ENCODE measurements at places on chromosomes 4 and X. TPM values are rescaled to one million over a fixed set of nuclear protein-coding genes. Genes with fewer than 3 reads are reported as not detected.
A peak's percentile ranks its signal among the peaks of the same experiment; 100 is the strongest.

Gene IDH3G
- total RNA-seq, result 50.2 TPM

Gene GASK1B
- total RNA-seq, result 8.8 TPM

Gene G6PD
- 93.9 TPM for total RNA-seq

Gene CT83
- not detected for total RNA-seq

Gene RNF128
- not detected for total RNA-seq

Gene UGT2B10
- not detected for total RNA-seq

Gene ARSJ
- 0.89 TPM for total RNA-seq

DNA sequence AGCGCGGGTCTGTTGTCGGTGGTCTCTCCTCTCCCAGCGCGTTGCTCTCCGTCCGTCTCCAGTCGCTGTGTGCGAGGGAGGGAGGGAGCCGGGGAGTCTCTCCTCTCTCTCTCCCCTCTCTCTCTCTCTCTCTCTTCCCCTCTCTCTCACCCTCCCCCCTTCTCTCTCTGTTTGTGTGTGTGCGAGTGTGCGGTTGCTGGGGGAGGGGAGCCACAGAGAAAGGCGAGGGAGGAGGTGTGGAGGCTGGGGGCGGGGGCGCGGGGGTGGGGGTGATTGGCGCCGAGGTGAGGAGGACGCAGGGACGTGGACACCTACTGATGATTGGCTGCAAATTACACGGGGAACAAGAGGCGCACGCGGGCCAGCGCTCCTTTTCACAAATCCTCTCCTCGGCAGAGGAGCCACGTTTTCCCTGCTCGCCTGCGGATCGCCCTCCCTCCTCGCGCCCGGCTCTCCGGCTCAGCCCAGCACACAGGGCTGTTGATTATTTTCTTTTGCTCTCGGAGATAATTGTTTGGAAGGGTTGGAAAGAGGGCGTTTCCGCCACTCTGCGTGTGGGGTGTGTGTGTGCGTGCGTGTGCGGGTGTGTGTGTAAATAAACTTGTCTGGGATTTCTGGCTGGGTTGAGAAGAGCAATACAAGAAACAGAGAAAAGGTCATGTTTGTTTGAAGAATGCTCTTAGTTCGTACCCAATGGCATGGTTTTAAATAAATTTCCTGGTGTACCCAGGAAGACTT is at the start of gene CXXC4:
Gene CXXC4, minus strand, starts transcription at position 73 of the 738 bp plus-strand sequence. CDS start 3,092 bp downstream, outside the sequence.
- DNase-seq, result peak; percentile 74

DNA sequence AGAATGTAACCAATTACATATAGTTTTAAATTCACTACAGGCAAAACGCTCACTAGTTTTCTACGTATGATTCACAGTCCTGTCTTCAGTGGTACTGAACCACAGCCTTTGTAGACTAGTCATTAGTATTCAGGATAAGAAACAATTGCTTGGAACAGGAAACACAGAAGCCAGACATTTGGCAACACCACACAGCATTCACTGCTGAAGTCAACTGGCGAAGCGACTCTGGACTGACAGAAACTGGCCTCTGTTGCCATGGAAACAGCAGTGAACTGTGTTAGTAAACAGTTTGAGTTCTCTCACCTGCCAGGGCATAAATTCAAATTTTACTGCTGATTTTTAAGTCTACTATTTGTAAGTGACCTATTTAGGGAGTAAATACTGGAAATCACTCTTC is 57.6 kb downstream of the MAPK10 start:
- peak; percentile 8 for DNase-seq

DNA sequence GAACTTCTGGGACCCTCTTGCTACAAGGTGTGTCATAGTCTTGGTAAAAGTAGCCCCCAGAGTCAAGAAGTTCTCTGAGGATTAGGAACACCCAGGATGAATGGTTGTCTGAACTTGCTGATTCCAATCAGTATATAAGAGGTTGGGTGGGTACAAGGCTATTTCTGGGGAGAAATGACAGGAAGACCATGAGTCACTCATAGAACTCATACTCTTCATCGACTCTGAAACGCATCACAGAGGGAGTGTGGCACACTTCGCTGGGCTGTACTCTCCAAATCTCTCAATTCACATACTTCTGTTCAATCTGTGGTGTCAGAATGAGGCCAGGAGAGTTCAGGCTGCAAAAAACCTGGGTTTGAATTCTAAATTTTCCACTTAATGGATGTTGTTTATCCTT is 193.2 kb upstream of the LEF1 start:
- DNase-seq, result no peak

DNA sequence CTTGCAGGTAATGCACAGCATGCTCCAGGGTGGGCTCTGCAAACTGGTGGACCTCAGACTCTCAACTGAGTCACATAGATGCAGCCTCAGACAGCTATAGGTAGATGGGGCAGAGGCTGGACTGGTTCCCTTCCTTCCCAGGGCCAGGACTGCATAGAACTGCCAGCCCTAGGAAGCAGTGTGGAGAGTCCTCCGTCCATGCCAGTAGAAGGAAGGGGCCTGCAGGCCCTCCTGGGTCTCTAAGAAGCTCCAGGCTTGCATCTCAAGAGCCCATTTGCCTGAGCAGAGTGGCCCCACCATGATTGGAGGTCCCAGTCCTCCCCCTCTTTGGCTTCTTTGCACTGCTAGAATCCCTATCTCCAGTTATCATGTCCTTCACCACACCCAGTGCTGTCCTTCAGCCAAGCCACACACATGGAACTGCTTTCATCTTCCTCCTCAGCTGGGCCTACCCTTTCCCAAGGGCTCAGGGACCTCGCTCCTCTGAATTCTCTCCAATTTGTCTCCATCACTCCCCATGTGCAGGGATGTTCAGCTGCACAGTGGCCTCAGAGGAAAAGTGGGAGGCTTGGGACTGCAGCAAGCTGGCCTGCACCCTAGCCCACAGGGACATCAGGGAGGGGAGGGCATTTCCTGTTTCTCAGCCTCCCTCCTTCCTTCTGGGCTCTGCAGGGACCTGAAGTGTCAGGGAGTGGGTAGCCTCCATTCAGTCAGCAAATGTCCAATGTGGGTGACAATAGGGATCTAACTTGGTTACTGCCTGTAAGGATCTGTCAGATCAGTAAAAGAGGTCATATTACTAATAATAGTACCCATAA is 146.0 kb downstream of the PJA1 start:
- DNase-seq, result no peak

- DNase-seq, result no peak
These were observed 125.6 kb upstream of the S100G start for GRCh38 chrX:16524316-16524715.
